ENCODE measurements at places on chromosomes 4 and X.

- peak; percentile 37 for DNase-seq
These were observed 18.0 kb downstream of the HPSE start for GRCh38 chr4:83316459-83317165.

- DNase-seq, result peak; percentile 18
These were observed 86.0 kb upstream of the TET2 start for GRCh38 chr4:105060628-105061027.

DNA sequence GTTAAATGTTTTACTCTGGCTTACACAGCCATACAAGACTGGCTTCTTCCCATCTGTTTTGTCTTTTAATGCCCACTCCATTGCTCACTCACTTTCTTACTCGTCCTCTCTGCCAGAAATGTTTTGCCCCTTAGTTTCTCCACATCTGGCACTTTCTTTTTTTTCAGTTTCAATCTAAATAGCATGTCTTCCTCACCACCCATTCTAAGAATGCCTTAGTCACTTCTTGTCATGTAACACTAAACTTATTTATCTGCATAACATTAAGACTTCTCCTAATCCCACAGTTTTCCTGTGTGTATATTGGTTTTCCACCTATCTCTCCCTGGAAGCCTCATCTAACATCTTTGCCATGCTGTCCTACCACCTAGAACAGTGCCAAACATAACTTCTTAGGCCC, 119.3 kb downstream of the ADAMTS3 start:
- no peak for DNase-seq

- peak; percentile 11 for DNase-seq
These were observed 108.6 kb downstream of the CENPC start for GRCh38 chr4:67436742-67437141.

DNA sequence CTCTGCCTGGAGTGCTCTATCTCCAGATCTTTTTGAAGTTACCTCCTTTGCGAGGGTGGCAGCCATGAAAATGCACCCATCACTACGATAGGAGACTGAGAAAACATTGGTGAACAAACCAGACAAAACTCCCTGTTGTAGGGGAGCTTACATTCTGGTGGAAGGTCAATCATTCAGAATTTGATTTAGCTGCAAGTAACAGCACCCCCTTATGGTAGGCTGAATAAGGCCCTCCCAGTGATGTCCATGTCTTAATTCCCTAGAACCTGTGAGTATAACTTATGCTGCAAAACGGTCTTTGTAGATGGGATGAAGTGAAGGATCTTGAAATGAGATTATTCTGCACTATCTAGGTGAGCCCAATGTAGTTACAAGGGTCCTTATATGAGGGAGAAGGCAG, 5.6 kb upstream of the TEC start:
- DNase-seq, result peak; percentile 52

- DNase-seq, result peak; percentile 64
These were observed 550 bp downstream of the CBR4 start for GRCh38 chr4:169009286-169010124.

DNA sequence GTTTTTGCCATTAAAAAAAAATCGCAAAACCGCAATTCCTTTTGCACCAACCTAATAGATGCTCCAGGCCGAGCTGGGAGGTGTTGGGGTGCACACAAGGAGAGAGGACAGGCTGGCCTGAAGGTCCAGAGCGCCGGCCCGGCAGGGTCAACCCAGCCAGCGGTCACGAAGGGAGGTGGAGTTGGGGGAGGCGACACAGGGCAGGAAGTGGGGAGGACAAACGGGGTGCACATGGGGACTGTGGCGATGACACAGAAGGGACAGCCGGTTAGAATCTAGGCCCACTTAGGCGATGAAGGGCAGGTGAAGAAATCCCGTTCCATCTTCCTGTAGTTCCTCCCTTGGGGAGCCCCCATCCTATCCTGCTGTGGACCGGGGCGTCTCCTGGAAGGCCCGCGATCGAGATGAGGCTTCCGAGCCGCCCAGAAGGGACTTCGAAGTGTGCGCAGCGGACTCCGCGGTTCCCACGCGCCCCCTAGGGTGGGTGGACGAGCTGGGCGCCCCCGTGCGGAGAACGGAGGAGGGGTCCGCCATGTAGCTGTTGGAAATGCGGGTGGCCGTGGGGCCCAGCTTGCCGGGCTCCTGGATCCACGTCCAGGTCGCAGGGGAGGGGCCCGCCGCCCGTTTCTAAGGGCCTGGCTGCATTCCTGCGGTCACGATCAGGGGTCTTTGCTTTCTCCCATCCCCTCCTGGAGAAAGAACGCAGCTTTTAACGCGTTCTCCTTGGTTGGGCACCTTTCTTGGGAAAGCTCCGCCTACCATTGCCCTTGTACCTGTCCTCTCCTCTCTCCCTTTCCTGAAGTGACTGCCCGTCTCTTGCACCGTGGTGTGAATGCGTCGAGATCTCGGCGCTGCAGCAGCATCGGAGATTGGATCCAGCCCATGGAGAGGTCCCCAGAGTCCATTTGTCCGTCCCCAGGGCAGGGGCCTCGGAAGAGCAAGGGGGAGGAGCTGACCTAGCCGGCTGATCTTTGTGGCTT, 17.0 kb upstream of the HPF1 start:
- DNase-seq, result peak; percentile 56

- DNase-seq, result no peak
These were observed 94.8 kb downstream of the KDR start for GRCh38 chr4:55030589-55030988.

GRCh38 chr4:95319169-95319568, 229.6 kb downstream of the UNC5C start:
- no peak for DNase-seq

DNA sequence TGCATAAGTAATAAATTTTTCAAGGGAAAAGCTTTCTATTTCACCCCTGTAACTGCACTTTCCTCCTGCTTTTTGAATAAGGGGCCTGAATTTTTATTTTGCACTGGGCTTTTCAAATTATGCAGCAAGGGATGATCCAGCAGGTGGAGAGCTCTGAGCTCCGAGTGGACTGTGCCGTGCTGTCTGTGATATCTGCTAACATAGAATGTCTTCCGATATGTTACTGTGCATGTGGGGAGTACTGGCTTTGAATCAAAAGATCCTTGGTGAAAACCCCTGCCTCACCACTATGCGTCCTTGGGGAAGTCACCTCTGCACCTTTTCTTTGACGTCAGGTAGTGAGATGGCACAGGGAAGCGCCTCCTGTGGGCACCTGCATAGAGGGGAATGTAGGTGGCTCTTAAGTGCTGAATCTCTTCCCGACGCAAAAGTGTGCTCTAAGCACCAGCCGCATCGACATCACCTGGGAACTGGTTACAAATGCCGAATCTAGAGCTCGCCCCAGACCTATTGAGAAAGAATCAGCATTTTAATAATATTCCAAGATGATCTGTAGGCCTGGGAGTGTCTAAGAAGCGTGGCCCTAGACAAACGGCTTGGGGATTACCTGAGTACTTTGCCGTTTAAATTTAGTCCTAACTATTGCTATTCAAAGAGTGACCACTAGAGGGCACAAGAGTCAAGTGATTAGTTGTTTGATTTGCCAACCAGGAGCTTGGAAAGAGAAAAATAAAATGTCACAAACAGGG, 19.2 kb upstream of the WFS1 start:
- peak; percentile 79 for DNase-seq

DNA sequence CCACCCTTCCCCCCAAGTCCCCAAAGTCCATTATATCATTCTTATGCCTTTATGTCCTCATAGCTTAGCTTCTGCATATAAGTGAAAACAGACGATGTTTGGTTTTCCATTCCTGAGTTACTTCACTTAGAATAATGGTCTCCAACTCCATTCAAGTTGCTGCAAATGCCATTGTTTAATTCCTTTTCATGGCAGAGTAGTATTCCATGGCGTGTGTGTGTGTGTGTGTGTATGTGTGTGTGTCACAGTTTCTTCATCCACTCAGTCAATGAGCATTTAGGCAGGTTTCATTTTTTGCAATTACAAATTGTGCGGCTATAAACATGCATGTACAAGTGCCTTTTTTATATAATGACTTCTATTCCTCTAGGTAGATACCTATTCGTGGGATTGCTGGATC, 107.5 kb upstream of the GALNT7 start:
- no peak for DNase-seq

DNA sequence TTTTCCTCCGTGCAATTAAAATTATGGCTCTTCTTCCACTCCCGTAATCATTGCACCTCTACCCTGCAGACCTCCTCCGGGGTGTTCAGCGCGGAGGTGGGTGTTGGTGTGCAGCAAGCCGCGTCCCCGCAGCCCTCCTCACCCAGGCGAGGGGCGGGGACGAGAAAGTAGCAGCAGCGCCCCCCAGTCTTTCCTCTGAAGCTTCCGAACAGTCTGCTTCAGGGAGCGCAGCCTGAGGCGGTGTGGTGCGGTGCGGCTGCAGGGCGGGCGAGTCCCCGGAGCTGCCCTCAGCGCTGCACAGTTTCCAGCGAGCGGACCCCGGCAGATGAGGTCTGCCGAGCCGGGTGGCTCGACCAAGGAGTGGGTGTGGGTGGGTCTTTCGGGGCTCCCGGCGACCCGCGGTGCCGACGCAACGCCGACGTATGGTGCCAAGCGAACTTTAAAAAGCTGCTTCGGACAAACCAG, at the start of gene FRAS1:
FRAS1 (plus strand) TSS at position 189 of the 465 bp plus-strand sequence. CDS start 687 bp downstream, outside the sequence.
- peak; percentile 5 for DNase-seq

DNA sequence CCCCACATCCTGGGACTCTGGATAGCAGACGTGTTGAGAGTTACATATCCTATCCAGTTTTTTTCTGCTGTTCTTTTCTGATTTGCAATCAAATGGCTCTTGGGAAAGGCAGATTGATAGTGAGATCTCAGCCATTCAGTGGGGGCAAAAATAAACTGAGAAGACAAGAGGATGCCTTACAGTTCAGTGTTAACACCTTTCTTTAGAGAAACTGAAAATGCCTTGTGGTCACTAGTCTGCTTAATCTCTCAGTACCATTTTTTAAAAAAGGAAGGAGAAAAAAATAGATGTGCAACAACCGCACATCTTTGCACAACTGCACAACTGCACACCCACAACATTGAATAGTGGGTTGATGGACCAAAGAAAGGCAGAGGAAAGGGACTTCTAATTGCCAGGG, 109.3 kb downstream of the ARHGEF9 start:
- DNase-seq, result no peak

- DNase-seq, result peak; percentile 1
These were observed 666.0 kb downstream of the GRID2 start for GRCh38 chr4:92969650-92970379.

- peak; percentile 51 for DNase-seq
These were observed 101.4 kb downstream of the FIP1L1 start for GRCh38 chr4:53478671-53479456.

- DNase-seq, result peak; percentile 54
These were observed 121.1 kb downstream of the MGST2 start for GRCh38 chr4:139786494-139787354.

GRCh38 chr4:88725143-88725542, 27.5 kb upstream of the NAP1L5 start:
- DNase-seq, result no peak

DNA sequence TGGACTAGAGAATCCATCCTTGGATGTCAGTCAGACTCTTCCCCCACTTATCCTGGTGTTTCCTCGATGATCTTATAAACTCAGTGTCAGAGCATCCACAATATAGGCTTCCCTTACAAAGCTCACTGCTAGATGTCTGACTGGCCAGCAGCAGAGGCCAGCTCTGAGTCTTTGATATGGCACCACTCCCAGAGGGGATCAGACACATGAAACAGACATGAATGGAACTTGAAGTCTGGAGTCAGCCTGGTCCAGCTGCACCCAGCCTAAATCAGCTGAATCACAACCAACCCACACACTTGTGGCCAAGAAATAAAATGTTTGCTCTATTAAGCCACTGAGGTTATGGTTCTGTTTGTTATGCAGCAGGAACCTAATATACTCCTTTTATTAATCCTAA, 129.6 kb upstream of the MED14 start:
- DNase-seq, result no peak

Data from lung microvascular endothelial cell (primary cell).